ENCODE measurements at places on chromosomes 12 and 14.

GRCh38 chr12:71183018-71183417 lies 25.2 kb upstream of the TSPAN8 start:
- DNase-seq: no peak

GRCh38 chr12:89439941-89440340 lies 84.7 kb downstream of the GALNT4 start:
- no peak for DNase-seq

- no peak for DNase-seq
These were observed 87.4 kb downstream of the PIWIL1 start for GRCh38 chr12:130424858-130425697.

- no peak for DNase-seq
These were observed 19.0 kb upstream of the SMOC1 start for GRCh38 chr14:69860221-69860620.

GRCh38 chr12:3700861-3701260 lies 52.0 kb downstream of the CRACR2A start:
- DNase-seq: no peak

DNA sequence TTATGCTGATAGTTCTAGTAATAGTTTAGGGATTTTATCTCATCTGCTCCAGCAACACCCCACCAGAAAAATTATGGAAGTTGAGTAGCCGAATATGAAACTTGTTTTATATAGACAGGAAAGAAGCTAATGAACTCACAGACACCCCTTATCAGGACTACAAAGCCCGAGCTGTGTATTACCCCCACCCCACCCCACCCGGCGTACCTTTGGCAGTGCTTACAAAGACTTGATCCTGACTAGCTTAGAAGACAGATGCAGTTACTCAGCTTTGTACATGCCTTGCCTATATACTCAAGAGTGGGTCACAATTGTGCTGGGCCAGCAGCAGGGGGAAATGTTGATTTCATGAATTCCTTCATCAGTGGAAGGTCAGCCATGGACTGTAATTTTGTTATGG lies 22.4 kb downstream of the PROX2 start:
- no peak for DNase-seq

DNA sequence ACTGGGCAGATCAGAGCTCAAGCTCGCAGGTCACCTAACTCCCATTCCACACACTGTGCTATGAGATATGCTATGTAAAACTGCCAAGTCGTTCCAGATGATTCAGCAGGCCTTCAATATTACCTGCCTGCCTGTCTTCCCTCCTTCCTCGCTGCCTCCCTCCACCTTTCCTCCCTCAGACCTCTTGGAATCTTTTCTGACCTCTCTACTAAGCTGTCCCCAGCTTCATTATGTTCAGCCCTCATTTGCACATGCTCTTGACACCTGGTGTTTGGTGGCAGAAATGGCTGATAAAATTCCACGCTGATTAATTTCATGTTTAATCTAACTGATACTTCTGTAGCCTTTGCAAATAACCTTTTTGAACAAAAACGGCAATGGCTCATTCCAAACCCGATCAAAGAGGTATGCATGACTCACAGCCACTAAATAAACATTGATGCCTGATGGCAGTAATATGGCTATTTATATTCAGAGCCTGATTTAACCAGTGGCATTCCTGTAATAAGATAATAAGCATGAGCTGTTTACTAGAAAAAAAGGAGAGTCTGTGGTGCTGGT lies 130.8 kb upstream of the EGLN3 start:
- no peak for DNase-seq

- DNase-seq: no peak
These were observed 29.2 kb upstream of the C14orf180 start for GRCh38 chr14:104550340-104550860.

DNA sequence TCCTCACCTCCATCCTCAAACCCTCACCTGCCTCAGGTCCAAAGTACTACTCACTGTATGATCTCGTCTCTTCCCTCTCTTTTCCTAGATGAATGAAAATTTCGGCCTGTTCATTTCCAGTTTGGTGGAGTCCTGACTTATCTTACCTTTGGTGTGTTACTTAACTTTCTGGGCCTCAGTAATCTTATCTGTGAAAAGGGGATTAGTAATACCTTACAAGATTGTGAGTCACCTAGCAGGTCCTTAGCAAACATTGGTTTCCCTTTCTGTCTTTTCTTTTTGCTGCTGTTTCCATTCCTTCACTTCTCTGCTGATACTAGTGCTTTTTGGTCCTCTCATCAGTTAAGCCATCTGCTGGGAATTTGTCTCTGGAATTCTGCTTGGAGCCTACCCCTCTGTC lies 52.8 kb downstream of the AKAP6 start:
- DNase-seq: no peak

DNA sequence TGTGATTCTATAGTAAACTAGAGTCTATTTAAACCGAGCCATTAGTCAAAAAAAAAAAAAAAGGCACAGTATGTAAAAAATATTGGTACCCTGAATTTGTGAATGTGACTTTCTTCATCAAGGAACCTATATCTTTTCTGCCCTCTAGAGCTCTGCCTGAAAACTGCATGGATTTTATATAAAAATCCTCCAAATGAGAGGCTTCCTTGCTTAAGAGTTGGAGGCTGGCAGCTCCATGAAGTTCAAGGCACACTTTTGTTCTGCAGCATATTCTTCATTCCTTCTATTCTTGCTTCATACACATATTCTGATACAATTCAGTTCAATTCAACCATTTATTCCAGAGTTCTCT lies 23.1 kb upstream of the NKX2-8 start:
- DNase-seq: no peak

GRCh38 chr14:64993266-64993930 lies 6.7 kb downstream of the FNTB start:
- no peak for DNase-seq

GRCh38 chr14:52400846-52401245 lies 86.7 kb downstream of the PTGER2 start:
- DNase-seq: no peak

DNA sequence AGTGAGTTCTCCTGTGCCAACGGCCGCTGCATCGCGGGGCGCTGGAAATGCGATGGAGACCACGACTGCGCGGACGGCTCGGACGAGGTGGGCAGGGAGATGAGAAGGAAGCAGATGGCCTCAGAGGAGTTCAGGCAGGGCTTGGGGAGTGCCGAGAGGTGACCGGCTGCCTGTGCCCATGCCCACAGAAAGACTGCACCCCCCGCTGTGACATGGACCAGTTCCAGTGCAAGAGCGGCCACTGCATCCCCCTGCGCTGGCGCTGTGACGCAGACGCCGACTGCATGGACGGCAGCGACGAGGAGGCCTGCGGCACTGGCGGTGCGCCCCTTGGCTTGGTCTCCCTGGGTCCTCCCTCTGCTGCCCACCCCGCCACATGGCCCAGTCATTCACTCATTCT lies 13.4 kb upstream of the NXPH4 start:
- DNase-seq: no peak

- no peak for DNase-seq
These were observed 7.3 kb downstream of the PLD4 start for GRCh38 chr14:104931771-104932675.

DNA sequence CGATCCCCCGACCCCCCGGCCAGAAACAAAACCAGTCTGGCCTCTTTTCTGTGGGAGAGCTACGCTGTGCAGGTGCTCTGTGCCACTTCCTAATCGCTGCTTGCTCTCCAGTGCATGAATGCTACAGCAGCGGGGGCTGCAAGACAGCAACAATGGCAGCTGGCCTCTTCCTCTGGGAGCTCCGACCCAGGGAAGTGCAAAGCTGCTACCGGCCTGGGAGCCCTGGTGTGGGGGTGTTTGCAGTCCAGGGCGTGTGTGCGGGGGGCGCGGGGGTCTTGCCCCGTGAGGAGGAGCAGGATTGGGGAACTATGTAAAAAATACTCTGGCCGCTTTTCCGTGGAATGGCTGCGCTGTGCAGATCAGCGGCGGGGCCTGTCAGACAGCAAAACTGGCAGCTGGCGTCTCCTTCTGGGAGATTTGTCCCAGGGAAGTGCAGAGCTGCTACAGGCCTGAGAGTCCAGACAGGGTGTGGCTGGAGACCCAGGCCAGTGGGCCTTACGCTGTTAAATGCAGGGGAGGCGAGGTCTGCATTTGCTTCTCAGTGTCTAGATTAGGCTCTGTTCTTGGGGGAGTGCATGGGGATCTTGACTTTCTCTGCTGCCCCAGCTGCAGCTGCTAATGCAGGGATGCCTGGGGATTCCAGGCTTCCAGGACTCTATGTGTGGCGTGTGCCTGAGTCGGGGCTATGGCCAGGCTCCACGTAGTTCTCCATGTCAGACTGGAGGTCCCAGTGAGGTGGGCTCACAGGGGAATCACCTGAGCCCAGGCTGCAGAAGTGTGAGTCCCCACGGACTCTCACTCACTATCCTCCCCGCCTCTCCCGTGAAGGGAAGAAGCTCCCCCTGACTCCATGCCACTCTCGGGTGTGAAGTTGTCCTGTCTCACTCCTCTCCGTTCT lies 344.5 kb downstream of the AEBP2 start:
- no peak for DNase-seq

GRCh38 chr12:68497702-68498101 lies 113.0 kb upstream of the RAP1B start:
- DNase-seq: no peak

DNA sequence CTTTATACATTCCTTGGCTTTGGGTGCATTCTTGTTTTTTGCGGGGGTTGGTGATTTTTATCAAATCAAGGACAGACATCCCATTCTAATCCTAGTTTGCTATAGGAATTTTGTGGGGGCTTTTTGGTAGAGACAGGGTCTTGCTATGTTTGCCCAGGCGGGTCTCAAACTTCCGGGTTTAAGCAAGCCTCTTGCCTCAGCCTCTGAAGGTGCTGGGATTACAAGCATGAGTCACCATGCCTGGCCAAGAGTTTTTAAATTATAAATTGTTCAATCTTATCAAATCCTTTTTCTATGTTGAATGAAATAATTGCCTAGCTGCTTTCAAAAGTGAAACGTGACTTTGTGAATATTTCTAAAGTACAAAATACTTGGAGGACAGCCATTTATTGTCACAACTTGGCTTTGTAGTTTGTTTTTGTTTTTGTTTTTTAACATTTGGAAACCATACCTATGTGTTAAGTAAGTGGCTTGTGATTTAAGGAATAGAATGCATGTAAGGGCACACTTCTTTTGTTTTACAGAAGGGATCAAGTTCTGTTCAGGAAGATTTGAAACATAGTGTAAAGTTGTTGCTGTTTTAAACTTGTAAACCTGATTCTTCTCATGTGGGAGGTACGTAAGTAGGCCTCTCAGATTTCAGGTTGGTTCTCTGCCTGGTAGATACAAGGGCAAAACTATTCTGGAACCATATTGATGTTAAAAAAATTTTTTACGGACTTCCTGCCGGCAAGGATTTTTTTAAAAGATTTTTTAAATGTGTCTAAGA lies 13.4 kb downstream of the MARK3 start:
- DNase-seq: no peak

GRCh38 chr12:2019126-2019525 lies 14.9 kb upstream of the DCP1B start:
- no peak for DNase-seq

GRCh38 chr12:123836292-123836691 lies 74.2 kb downstream of the DNAH10 start:
- no peak for DNase-seq

DNA sequence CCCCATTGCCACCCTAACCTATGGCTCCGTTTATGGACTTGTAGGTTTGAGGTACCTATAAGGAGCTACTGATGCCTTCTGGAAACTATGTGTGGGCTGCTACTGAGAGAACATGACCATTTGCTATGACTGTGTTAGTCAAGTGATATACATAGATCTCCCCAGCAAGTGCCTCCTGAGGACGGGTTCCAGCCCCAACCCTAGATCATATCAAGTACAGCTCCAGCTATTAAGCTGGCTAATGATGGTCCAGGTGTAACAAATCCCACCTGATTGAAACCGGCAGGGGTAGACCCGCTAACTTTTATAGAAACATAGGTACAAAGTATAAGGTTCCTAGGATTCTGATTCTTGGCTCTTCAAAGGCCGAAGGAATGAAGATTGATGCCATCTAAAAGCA lies 23.7 kb downstream of the NINJ2 start:
- DNase-seq: no peak

GRCh38 chr14:59360923-59361794 lies 104.0 kb downstream of the GPR135 start:
- no peak for DNase-seq

DNA sequence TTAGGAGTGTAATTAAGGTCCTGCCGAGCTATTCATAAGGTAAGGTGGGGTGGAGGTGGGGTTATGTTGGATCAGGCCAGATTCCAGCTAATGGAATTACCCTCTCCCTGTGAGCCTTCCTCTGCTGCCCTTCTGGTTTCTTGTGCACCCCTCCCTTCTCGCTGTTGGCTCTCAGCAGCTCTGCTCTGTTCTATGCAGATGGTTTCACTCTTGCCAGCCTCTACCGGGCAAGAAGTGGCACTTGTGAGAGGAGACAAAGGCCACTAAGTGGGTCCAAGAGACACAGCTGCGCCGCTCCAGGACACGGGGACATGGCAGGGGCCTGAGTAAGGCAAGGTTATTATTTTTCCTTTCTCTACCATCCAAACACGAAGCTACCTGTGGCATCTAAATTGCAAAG lies 334.4 kb downstream of the EMP1 start:
- DNase-seq: no peak

GRCh38 chr12:103812789-103813188 lies 28.2 kb downstream of the NT5DC3 start:
- no peak for DNase-seq

DNA sequence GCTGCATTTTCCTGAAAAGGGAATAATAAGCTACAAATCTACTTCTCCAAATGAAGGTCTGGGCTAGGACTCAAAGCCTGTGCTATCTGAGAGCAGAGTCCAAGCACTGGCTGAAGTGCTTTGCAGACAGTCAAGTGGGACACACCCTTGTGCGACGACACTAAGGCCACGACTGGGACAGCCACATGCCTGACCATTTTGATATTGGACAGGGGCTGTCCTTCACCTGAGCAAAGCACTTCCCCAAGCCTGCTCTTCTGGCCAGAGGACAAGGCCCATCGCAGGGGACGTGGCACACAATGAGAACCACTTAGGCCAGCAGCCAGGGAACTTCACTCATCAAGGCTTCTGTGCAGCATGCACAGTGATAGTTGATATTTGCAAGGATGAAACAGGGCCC lies 71.4 kb downstream of the RBM19 start:
- no peak for DNase-seq

GRCh38 chr14:102238766-102239165 lies 66.2 kb downstream of the MOK start:
- no peak for DNase-seq

GRCh38 chr12:113290506-113290905 lies 44.4 kb downstream of the SLC8B1 start:
- DNase-seq: no peak

DNA sequence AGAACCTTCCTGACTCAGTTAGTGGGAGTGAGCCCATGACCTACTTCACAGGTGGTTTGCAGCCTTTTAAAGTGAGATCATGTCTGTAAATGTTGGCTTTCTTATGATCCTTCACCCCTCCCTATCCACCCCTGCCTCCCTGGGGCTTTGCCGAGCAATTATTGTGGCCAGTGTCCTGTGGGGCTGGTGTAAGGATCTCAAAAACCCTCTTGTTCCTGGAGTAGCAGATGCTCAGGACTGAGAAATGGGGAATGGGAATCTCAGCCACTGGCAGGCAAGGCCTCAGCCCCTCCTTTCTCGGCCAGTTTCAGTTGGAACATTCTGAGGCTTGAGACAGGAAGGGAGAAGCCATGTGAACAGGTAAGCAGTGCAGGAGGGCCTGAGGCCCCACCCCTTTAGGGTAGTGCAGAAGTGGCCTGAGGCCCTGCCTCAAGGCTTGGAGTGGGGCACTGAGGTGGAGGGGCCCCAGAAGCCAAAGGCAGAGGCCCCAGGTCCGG lies 53.8 kb downstream of the PLEKHG3 start:
- no peak for DNase-seq
